AML-193 (cell line): ENCODE measurements at places on chromosomes 5 and 9.
A peak's percentile ranks its signal among the peaks of the same experiment; 100 is the strongest.

DNA sequence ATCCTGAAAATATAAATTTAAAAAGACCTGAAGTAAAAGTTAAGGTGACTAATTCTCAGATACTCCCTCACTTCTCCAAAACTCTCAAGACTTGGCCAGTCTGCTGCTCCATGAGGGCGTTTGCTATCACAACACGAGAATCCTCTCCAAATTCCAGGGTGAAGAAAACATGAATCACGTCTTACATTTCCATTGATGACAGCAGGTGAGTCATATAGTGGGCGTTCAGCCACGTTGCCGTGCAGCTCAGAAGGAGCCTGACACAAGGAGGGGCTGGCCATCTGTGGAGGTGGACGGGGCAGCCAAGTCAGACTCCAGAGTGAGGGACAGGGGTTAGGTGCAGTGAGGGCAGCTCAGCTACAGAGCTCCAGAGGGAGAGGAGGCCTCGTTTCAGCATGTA is 555.1 kb upstream of the ADAMTS16 start:
- no peak for DNase-seq

GRCh38 chr5:96838201-96839070 is 30.7 kb upstream of the ERAP1 start:
- no peak for DNase-seq

DNA sequence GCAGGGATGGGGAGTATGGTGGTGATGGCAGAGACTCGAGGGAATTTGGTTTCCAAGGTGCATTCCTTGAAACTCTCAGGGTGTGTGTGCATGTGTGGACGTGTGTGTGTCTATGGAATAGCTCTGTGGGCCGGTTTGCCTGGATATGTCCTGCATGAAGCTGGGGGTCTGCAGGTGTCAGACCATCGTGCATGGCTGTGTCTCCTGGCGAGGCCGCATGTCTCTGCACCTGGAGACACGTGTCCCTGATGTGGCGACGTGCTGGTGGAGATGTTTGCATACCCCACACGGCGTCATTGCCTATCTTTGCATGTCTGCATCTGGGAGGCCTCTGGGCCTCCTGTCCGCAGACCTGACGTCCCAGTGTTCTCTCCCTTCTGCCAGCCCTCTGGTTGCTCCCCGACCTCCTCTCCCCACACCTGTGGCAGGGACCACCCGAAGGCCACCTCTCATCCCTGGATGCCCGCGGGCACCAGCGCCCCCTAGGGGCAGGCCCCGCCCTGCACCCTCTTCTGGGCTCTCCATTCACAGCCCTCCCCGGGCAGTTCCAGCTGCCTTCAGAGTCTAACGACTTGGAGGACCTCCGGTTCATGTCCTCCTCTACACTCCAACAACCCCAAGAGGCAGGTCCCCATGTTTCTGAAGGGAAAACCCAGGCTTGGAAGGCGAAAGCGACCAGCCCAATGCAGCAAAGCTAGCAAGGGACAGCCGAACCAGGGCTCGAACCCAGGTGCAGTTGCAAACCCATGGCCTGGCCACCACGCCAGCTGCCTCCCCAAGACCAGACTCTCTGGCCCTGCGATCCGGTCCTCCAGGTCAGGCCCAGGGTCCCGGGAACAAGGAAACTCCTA is 88.6 kb downstream of the LMX1B start:
- DNase-seq: no peak

GRCh38 chr9:76573905-76574760 is 115.2 kb downstream of the GCNT1 start:
- peak; percentile 20 for DNase-seq

DNA sequence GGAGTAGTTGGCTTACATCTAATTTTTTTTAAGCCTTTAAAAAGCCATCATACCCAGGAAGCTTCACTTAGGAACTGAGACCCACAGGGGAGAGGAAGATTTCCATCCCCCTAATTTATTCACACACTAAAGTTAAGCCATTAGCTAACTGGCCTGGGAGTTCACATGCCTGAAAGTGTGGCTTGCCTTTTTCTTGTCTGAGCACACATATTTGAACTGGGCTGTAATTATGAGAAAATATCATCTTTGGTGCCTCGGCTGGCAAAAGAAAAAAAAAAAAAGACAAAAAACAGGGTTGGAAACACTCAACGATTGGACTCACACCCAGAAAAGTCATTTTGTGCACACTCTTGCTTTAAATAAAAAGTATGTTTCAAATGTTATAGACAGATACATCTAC is 847.3 kb downstream of the MAT2B start:
- DNase-seq: no peak

DNA sequence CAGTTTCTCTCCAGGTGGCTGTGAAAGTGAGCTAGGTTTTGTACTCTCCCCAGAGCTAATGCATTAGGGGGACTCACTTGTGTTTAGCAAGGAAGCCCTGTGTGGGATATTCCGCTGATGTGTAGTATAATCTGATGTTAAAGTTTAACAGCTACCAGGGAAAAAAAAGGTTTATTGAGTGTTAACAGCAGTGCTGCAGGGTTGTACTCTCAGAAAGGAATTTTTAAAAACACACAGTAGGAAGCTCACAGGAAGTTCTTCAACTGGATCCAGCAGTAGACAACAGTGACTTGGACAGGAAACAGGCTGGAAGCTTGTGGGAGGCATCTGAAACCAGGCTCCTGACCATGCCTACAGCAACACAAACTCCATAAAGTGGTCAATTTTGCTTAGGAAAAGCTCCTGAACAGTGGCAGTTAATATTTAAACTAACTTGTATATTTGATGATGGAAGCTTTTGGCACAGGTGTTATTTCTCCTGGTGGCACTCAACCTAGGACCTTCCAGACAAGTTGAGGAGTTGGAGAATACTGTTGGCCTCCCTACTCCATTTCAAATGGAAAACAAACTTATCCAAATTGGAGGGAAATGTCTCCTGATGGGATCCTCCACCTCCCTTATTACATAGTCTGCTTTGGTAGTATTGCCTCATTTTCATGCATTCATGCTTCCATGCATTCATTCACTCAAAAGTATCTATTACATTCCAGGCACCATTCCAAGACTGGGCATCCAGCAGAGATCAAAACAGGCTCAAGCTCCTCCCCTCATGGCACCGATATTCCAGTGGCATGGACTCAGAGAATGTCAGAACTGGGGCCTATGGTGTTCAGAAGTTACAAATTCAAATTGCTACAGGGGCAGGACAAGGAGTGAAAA is 54.7 kb downstream of the FOXD1 start:
- no peak for DNase-seq

- no peak for DNase-seq
Observed at GRCh38 chr5:11105696-11106095, 344.7 kb upstream of the DAP start.

DNA sequence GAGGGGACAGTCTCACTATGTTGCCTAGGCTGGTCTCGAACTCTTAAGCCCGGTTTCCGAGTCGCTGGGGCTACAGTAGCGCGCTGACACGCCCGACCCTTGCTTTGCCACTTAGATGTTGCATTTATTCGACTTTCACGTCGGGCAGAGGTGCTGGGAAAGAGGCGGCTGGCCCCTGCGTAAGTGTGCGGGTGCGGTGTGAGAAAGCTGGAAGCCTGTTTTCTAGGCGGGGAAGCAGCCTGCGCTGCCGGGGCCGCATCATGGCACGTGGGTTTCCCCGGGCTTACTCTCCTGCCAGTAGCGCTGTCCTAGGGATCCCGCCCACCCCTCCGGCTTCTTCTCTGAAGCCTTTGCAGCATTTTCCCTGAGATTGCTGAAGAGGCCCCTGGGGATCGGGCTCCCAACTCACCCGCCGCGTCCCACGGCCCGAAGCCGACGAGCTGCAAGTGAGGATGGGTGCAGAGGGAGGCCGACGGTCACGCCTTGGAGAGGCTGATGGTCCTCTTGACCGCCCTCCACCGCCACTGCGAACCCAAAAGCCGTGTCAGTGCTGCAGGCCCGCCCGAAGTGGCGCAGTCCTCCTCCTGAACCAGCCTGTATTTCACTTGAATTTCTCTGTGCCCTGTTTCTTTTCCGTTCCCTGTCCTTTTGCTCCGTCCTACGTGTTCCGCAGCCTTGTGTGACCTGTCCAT is 5.8 kb upstream of the TRIM41 start:
- no peak for DNase-seq

DNA sequence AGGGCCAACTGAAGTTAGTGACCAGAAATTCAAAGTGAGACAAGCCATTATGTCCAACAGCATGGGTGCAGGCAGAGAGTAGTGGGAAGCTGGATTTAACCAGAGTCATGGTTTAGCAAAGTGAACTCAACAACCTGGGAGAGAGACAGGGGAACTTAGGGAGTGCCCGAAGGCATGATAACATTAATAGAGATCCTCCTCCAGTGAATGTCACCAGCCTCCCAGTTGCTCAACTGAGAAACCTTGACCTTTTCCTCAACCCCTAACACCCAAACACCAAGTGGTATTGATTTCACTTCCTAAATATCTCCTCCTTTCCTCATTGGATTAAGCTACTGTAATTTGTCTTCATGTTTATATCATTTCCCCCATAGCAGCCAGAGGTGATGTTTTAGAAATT is 42.6 kb downstream of the HMGCS1 start:
- DNase-seq: no peak

GRCh38 chr9:77865385-77866047 is 166.1 kb downstream of the GNAQ start:
- DNase-seq: no peak

GRCh38 chr9:34171753-34172535 is 6.9 kb upstream of the UBAP1 start:
- peak; percentile 95 for DNase-seq

GRCh38 chr9:35029241-35029640 is 39.7 kb downstream of the DNAJB5 start:
- DNase-seq: no peak

DNA sequence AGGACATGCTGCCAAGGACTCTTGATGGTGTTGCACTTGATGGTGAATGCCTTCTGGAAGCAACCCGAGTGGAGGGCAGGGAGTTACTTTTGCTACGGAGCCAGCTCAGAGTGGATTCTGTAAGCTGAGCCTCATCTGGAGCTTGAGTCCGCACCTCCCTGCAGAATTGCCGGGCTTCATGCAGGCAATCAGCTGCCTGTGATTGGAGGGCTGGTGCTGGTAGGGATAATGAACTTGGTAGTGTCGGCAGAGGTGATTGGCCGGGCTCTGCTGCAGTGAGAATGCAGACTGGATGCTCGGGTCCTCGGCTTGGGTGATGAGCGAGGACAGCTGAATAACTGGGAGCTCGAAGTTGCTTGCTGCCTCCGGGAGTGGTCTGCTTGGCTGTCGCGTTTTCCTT is 23.1 kb downstream of the SLC25A25 start:
- no peak for DNase-seq

DNA sequence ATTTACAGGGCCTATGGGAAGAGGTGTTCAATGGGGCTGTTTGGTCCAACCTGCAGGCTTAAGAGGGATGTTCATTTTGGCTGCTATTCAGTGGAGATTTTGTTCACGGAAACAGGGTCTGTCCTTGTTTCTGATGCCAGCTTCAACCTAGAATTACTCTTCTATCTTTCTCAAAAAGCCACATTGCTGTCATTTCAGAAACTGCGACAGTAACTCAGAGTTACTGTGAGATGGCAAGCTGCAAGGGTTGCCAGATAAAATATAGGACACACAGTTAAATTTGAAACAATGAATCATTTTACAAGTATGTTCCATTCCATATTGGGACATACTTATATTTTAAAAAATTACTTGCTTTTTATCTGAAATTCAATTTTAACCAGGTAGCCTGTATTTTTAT is 128.0 kb downstream of the NPR3 start:
- DNase-seq: no peak

DNA sequence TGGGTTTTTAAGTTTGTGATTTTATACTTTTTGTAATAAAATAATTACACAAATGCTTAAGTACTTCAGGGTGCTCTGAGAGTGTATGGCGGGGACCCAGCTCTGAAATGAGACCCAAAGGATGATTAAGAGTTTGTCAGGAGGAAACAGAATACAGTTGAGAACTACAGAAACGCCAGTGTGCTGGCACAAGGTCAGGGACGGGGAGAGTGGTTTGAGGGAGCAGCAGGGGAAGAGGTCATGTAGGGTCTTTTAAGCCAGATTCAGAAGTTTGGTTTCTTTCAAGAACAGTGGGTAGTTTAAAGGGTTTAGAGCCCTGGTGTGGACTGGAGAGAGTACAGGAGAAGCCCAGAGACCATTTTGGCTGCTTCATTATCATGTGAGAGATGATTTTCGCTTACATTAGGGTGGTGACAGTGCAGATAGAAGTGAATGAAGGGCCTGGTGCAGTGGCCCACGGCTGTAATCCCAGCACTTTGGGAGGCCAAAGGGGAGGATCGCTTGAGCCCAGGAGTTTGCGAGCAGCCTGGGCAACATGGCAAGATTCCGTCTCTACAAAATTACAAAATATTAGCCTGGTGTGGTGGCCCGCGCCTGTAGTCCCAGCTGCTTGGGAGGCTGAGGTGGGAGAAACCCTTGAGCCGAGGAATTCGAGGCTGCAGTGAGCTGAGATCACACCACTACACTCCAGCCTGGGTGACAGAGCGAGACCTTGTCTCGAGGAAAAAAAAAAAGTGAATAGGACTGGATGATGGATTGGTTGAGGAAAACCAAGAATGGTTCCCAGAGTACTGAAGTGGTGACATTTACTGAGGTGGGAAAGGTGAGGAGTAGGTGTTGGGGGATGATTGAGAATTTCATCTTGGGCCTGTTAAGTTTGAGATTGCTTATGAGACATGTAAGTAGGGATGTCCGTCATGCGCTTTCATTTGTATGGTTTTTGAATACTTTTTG is 1.4 kb upstream of the ETF1 start:
- DNase-seq: no peak

DNA sequence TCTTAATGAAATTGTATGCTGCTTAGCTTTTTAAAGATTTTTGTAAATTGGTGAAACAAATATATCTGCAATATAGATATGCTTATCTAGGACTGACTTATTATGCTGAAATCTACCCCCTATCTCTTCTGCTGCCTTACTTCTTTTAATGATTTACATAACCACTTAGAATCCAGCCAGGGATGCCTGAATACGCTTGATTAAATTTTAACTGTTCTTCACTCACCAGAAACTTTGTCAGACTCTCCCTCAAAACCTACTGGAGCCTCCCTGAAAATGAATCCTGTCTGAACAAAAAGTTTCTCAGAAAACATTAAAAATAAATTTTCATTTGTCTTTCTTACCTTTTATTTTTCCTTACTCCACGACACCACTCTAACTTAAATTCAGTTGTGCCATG is 111.7 kb downstream of the ST8SIA4 start:
- DNase-seq: no peak

DNA sequence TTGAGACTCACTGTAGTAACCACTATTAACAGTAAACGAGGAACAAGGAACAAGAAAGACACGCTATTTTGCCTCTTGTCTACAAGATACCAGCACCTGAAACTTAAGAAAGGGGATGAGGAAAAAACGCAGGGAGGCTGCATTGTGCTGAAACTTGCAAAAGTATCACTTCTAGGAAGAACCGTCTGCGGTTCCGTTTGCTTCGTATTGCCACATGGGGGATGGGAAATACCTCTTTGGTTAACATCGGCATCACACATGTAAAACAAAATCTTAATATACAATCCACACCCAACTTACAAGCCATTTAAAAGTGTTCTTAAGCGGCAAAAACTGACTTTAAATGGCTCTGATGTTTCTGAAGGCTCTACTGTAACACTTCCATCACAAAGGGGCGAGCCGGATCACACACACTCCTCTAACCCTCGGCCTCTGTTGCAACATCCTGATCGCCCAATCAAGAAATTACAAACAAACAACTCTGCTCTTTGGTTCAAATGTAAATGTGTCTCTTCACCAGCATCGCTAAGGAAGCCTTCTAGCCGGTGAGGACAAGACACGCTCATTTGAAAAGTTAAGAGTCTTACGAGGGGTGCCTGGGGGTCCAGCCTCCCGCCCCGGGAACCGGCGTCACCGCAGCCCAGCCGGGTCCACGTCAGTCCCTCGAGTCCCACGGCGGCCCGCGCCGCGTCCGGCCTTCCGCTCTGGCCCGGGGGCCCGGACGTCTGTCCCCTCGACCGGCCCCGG is 621 bp downstream of the SEC16A start:
- DNase-seq: peak; percentile 50
